ENCODE measurements at places on chromosomes 1 and 21.

DNA sequence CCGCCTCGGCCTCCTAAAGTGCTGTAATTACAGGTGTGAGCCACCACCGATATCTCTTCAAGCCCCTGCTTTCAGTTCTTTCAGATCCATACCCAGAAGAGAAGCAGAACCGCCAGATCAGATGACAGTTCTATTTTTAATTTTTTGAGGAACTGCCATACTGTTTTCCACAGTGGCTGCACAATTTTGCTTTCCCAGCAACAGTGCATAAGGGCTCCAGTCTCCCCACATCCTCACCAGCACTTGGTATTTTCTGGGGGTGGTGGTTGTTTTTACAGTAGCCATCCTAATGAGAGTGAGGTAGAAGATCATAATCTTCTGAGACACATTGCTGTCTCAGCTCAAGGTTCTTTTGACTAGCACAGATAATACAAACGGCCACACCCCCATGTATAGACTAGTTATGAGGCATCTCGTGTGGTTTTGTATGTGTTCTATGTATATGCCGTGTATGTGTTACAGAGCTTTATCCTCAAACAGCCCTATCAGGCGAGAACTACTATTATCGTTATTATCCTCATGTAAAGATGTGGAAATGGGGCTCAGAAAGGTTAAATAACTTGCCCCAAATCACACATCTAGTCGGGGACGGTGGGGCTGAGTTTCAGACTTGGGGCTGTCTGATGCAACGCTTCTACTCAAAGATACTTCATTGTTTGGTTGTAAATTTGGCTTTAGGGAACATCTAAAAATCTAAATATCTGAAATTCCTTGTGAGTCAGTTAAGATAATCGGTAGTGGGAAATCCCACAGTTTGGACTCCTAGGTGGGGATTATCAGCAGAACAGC, 12.0 kb downstream of the FHAD1 start:
- DNase-seq: no peak

DNA sequence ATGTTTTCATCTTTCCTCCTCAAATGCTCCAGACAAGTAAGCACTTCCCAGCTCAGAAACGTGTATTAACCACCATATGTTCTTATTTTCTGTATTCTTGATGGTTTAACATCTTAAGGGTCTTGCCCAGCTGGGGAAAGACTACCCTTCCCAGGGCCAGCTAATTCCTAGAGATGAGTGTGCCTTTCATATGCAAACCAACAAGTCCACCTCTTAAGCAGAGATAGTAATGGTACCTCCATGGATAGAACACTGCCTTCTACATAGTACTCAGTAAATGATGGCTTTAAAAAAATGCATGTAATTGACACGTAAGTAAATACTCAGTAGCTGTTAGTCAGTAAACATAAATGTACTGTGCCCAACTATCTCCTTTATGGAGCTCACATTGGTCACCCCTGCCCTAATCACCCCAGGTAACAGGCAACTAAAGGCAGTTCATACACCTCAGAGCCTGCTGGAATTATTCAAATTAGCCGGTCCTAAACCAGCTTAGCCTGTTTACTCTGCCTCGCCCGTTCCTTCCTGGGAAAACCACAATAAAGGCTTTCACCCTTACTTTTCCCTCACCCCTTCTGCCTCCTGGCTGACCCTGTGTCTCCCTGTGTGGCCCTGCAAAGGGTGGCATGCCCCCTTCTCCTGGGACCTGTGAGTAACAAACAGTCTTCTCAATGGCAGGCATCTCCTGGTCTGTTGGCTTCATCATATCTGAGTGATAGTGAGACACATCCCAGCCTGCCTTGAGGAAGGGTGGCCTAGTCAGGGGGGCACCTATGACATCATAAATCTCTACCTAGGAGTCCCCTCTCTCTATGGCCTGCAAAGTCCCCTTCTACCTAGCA, 40.1 kb upstream of the KLHDC7A start:
- no peak for DNase-seq

GRCh38 chr1:83632906-83633305, 366.0 kb downstream of the TTLL7 start:
- DNase-seq: no peak

GRCh38 chr1:20725189-20726117, 7.0 kb downstream of the SH2D5 start:
- peak; percentile 55 for DNase-seq

- DNase-seq: no peak
Observed at GRCh38 chr1:179785031-179785431, 41.9 kb downstream of the FAM163A start.

GRCh38 chr1:200518524-200518923, 102.0 kb downstream of the KIF14 start:
- no peak for DNase-seq

DNA sequence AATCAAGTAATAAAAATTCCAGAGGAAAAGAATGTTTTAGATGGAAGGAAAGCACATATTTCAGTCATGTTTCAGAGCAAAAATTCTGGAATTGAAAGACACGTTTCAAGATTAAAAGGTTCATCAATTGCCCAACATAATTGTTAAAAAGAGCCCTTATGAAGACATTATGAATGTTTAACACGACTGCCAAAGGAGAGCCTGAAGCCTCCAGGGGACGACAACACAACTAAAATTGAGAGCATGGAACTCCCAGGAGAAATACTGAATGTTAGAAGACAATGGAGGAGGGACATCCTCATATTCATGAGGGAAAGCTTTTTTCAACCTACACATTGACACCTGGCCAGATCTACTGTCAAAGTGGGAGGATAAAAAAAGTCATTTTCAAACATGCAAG, 16.0 kb downstream of the OR2T11 start:
- DNase-seq: peak; percentile 58

- DNase-seq: no peak
Observed at GRCh38 chr1:50724626-50725286, 235.3 kb downstream of the FAF1 start.

GRCh38 chr1:11080931-11081330, 18.7 kb downstream of the EXOSC10 start:
- no peak for DNase-seq

DNA sequence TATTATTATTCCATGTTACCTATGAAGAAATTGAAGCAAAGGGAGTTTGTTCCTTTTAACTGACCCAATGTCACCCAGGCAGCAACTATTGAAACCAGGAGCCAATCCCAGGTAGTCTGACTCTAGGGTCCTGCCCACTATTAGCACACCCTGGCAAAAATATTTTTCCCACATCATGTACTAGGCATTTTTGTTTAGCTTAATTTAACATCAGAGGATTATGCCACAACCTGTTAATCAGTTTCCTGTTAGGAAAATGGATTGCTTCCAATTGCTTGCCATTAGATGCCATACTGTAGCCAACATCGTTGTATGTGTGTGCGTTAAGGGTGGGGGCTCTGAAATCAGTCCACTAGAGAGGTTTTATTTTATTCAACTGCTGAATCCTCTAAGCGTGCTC, 281.1 kb downstream of the DNM3 start:
- DNase-seq: no peak

- peak; percentile 97 for DNase-seq
Observed at GRCh38 chr1:208183977-208184911, 59.9 kb downstream of the PLXNA2 start.

GRCh38 chr1:194469282-194469681, 1282.9 kb upstream of the B3GALT2 start:
- no peak for DNase-seq

DNA sequence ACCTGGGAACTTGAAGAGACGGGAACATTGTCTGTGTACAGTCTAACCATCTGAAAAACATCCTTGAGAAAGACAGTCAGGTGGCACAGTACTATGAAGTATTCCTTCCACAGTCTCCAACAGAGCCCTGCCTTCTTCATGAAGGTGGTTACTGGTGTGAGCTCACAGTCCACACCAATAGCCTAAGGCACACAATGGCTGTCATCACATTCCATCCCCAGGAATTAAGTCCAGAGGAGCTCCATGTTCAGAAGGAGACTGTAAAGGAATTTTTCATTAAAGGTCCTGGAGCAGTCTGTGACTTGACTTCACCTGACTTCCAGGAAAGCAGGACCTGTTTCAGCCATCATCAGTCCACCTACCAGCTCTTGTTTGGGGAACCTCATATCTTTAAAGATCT, 180.2 kb downstream of the C1orf21 start:
- DNase-seq: no peak

GRCh38 chr1:96492236-96492635, 229.3 kb upstream of the PTBP2 start:
- DNase-seq: no peak

- no peak for DNase-seq
Observed at GRCh38 chr1:111471012-111471411, 2.8 kb upstream of the C1orf162 start.

- no peak for DNase-seq
Observed at GRCh38 chr1:92117526-92117925, 37.4 kb downstream of the BTBD8 start.

- no peak for DNase-seq
Observed at GRCh38 chr1:231653632-231654031, 27.0 kb downstream of the DISC1 start.

DNA sequence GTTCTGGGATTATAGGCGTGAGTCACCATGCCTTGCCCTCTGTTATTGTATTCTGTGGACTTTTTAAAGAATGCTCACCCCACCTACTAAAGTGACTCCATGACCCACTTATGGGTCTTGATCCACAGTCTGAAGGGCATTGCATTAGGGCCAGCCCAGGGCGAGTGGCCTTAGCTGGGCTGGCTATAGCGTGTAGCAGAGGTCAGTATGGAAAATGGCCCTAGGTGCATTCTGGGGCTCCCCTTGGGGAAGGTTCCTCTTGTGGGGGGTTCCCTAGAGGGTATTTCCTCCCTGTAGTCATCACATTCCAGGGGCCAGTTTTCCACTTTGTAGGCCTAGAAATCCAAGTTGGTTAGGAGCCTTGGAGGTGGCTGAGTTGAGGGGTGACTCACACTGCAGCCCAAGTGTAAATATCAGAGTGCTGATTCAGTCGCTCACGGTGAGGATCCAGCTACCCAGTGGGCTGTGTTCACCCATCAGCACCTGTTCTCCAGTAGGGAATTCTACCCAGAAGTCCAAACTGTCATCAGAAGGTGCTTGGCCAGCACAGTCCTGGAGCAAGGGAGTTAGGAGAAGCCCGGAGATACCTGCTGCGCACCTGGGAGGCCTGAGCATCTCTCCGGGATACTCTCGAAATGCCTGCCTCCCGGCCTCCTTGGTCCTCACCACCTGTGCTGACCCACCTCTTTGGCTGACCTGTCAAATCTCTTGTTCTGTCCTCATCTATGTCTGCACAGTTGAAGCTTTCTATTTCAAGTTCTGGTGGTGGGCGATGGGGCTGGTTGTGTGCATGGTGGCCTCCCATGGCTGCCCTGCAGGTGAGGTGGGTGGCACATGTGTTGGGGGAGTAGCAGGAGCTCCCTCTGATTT, 52.2 kb downstream of the NENF start:
- DNase-seq: peak; percentile 51

DNA sequence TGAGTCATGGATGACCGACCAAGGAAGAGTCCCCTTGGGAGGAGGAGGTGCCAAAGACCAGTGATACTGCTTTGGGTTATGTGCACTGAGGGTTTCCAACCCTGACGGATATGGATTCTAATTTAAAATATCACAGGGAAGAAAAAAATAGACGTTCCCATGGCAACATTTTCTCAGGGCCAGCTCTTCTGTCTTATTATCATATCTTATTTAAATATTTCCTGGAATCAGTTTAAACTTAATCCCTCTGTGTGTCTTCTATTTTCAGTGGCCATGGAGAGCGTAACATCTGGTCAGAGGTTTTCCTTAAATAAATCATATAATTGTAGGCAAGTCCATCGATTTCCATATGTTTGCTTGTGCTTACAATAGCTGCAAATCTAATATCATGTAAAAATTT, 205.4 kb upstream of the FMN2 start:
- no peak for DNase-seq

DNA sequence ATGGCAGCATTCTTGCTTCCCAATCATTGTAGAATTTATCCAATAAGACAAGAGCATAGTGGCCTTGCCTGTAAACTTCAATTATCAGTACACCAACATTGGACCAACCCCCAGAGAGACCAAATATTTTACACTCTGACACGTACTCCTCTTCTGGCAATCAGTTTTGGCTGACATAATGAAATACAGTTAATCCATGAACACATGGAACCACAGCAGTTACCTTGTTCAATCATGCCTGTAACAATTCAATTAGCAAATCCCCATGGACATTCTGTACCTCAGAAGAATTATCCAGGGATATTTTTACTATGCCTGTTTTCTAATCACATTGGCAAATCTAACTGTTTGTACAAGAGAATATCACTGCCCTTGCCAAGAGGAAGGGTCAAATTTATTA, 2162.0 kb downstream of the MRPL39 start:
- DNase-seq: no peak

DNA sequence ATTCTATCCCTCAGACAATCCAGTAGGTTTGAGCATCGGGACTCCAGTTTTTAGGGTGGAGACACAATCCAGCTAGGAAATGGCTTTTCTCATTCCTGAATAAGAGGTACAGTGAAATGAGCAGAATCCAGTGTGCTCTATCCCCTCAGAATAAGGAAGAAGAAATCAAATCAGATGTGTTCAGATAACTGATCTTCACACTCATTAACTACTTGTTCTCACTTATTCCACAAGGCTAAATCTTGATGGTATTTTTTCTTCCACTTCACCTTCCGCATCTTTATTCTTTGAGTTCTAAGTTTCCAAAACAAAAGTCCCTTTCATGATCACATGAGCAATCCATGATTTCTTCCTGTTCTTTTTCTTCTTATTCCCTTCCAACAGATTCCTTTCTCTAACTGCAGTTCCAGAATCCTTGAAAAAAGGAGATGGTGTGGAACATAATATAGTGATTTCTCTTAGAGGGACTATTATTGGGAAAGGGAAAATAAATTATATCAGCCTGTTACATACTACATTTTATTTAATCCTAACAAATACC, 1.7 kb downstream of the SYT11 start:
- no peak for DNase-seq

DNA sequence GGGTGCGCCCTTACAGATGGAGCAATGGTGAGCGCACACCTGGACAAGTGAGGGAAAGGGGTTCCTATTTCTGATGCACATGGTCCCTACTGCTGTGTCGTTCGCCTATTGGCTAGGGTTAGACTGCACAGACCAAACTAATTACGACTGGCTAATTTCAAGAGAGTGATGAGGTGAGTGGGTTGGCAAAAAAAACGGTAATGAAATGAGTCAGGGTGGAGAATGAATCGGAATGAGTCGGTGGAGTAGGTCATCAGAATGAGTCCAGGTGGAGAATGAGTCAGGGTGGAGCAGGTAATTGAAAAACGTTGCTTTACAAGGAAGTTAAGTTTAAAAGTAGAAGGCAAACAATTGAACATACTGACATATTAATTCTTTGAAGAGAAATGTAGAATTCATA, 79.8 kb downstream of the WDR4 start:
- DNase-seq: no peak

DNA sequence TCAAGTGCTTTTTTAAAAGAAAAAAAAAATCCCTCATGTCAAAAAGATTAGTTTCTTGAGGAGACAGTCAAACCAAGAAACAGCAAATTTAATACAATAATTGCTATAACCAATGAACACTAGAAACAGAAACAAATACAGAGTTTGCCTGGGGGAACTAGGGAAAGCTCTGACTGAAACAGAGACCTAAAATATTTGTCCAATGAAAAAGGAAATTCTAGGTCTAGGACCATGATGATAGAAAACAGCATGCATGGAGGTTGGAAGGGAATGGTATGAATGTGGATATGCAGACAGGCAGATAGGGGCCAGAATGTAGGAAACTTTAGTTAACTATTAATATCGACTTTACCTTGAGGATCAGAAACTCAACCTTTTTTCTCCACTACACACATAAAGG, 31.4 kb downstream of the RNF115 start:
- no peak for DNase-seq
